Cardiac muscle cell (in vitro differentiated cells and primary cell): ENCODE measurements at places on chromosomes 6 and 20.

GRCh38 chr20:60095456-60095855, 137.2 kb downstream of the CDH26 start:
- no peaks in the 10 kb centered on the region for H3K36me3 ChIP-seq
- no peak overlapping the region for H3K4me3 ChIP-seq
- no peaks in the 10 kb centered on the region for H3K4me1 ChIP-seq
- H3K27me3 ChIP-seq: no peaks in the 10 kb centered on the region
- DNase-seq: peak; percentile 2

GRCh38 chr6:107715550-107716321, 108.4 kb downstream of the SCML4 start:
- H3K27ac ChIP-seq: no peak overlapping the region
- H3K4me1 ChIP-seq: peaks cover 5% of the 10 kb centered on the region
- H3K36me3 ChIP-seq: no peaks in the 10 kb centered on the region
- DNase-seq: no peak
- no peak overlapping the region for H3K4me3 ChIP-seq
- H3K27me3 ChIP-seq: peaks cover 5% of the 10 kb centered on the region

DNA sequence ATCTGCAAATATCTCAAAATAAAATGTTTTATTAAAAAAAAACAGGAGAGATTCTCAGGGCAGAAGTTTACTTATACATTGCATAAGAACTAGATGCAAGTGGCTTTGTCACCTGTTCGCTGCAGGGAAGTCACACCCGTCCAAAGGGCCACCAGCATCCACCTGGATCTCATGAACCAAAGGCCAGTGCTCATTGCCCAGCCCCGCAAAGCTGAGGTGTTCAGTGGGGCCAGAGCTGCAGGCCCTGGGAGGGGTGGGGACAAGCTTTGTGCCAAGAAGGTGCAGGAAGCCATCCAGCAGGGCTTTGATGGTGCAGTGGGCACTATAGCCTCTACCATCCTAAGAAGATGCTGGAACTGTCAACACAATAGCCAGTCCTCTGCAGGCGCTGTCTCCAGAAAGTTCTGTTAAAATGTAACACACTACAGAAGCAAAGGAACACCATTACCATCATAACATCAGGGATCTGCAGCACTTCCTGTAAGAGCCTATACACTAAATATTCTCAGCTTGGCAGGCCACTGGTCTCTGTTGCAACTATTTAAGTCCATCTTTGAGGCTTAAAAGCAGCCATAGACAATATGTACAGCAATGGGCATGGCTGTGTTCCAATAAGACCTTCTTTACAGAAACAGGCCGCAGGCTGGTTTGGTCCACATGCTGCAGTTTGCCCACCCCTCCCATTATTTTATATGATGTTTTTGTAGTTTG, 15.7 kb upstream of the CD93 start:
- H3K4me1 ChIP-seq: no peaks in the 10 kb centered on the region
- no peaks in the 10 kb centered on the region for H3K36me3 ChIP-seq
- no peak overlapping the region for H3K27ac ChIP-seq

DNA sequence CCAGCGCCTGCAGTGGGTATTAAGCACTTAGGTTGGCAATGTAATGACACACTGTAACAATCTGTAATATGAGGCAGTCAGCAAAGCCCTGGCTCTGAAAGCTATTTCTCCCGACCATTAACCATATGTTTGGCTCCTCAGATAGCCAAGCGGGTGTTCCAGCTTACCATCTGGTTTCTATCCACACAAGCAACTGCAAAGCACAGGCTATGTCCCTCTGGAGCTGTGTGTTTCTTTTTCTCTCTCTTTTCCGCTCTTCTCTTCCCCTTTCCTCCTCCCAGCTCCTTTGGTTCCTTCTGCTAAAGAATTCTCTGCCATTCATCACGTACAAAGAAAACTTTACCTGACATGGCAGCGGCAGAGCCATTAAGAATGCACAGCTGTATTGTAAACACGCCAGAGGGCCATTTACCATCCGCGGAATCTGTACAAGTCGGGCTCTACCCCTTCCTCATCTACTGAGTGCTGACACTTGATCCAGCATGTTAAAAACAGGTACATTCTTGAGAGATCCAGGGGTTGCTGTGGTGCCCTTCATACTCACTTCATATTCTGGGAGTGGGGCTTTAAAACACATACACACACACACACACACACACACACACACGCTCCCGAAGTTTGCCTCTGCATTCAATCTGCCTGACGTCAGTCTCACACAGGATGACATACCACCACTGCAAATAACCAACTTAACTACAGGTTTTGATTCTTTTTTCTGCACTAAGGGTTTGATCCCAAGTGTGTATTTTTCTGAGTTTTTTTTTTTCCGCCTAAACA, 77.2 kb downstream of the BACH2 start:
- H3K4me3 ChIP-seq: no peak overlapping the region
- peaks cover 54% of the 10 kb centered on the region for H3K4me1 ChIP-seq
- no peaks in the 10 kb centered on the region for H3K27me3 ChIP-seq
- DNase-seq: peak; percentile 61
